ENCODE measurements at places on chromosomes 12 and 14. TPM values are rescaled to one million over a fixed set of nuclear protein-coding genes. Genes with fewer than 3 reads are reported as not detected.

The BCL11B gene
- 2.8 TPM for total RNA-seq

- no peaks in the 10 kb centered on the region for H3K36me3 ChIP-seq
- H3K4me1 ChIP-seq, result no peaks in the 10 kb centered on the region
- no peaks in the 10 kb centered on the region for H3K27me3 ChIP-seq
- H3K27ac ChIP-seq, result no peak overlapping the region
- no peak for DNase-seq
Measured at GRCh38 chr14:43165651-43166050, 1341.4 kb downstream of the FSCB start.

- DNase-seq, result no peak
- H3K4me1 ChIP-seq, result peaks cover 8% of the 10 kb centered on the region
- no peaks in the 10 kb centered on the region for H3K36me3 ChIP-seq
- H3K4me3 ChIP-seq, result no peak overlapping the region
- H3K27ac ChIP-seq, result peak overlapping the region; percentile 24
Measured at GRCh38 chr12:52580496-52580895, 6.9 kb upstream of the KRT74 start.

- no peak overlapping the region for H3K4me3 ChIP-seq
- no peak for DNase-seq
- H3K36me3 ChIP-seq, result no peaks in the 10 kb centered on the region
- H3K27ac ChIP-seq, result no peak overlapping the region
- no peaks in the 10 kb centered on the region for H3K4me1 ChIP-seq
Measured at GRCh38 chr14:28407031-28407825, 359.4 kb upstream of the FOXG1 start.

- no peaks in the 10 kb centered on the region for H3K27me3 ChIP-seq
- no peaks in the 10 kb centered on the region for H3K36me3 ChIP-seq
- DNase-seq, result no peak
- peaks cover 8% of the 10 kb centered on the region for H3K4me1 ChIP-seq
Measured at GRCh38 chr14:68797121-68797670, 4.3 kb upstream of the ZFP36L1 start.

DNA sequence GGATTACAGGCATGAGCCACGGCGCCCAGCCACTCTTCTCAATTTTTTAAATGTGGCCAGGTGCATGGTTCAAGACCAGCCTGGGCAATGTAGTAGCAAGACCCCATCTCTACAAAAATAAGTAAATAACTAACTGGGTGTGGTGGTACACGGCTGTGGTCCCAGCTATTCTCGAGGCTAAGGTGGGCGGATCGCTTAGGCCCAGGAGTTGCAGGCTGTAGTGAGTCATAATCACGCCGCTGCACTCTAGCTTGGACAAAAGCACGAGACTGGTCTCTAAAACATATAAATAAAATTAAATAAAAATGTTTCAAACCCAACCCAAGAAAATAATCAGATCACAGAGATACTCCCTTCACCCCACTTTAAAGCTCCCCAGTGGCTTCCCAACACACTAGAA is 8.9 kb downstream of the KDM2B start:
- no peak overlapping the region for H3K4me3 ChIP-seq
- no peaks in the 10 kb centered on the region for H3K27me3 ChIP-seq
- no peaks in the 10 kb centered on the region for H3K36me3 ChIP-seq
- DNase-seq, result no peak
- H3K27ac ChIP-seq, result no peak overlapping the region

The KRT72 gene
- total RNA-seq, result not detected

Data from thyroid gland (tissue), 4 donors.